Activated CD4-positive, alpha-beta memory T cell treated with anti-CD3 and anti-CD28 coated beads for 36 hours (primary cell): ENCODE measurements at places on chromosomes 7 and 10.

DNA sequence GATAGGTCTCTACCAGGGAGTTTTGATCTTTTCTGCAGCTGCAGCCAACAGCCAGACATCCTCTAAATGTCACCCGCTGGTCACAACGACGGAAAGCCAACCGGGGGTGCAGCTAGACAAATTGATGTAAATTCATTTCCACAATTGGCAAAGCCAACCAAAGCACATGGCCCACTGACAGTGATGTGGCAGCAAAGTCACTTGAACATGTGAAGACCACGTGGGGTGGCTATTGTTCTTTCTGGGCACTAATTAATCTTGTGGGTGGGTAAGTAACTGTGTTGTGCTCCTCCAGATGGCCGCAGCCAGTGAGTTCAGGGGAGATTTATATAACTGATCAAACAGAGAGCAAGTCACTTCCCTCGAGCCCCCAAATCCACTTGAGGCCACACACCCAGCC is 354.1 kb downstream of the ANKRD30A start:
- no peak for DNase-seq

- peak; percentile 76 for DNase-seq
These were observed 65.1 kb upstream of the MPP7 start for GRCh38 chr10:28367929-28368484.

- DNase-seq: no peak
These were observed 99.7 kb upstream of the SDK1 start for GRCh38 chr7:3201306-3201705.

DNA sequence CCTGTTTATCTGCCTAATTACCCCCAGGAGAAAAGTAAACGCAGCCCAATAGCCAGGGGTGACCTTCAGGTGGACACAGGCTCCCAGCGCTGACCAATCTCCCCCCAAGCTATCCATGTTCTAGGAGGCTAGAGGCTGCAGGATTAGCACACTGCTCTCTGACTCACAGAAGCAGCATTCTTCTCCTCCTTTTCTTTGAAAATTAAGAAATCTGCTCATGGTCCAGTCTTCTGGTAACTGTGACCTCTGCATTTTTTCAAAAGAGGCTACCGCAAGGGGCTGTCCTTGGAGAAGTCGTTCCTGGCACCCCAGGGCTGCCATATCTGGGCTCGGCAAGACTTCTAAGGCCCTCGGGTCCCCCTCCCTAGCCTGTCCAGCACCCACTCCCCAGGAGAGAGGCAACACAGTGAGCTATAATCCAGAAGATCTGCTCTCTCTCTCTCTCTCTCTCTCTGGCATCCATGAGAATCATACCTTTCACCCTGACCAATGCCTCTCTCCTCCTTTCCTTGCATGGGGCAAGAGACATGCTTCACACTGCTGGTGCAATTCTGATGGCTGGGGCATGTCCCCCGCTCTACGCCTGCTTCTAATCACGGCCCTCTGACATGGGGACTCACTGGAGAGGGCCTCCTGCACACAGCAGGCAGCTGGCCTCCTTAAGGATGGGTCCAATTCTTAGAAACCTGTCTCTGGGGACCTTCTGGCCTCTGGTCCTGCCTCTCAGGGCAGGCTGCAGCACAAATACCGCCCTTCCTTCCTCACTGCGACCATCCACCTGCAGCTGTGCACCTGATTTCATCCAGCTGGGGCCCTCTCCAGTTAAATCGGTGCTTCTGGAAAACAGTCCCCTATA is 27.3 kb downstream of the ANXA11 start:
- no peak for DNase-seq
